Stimulated activated CD4-positive, alpha-beta T cell treated with anti-CD3 and anti-CD28 coated beads, Interleukin-1b, Interleukin-23, amount 100 ng/mL, for 24 hours (primary cell): ENCODE measurements at places on chromosomes 16 and 17.
A peak's percentile ranks its signal among the peaks of the same experiment; 100 is the strongest.

DNA sequence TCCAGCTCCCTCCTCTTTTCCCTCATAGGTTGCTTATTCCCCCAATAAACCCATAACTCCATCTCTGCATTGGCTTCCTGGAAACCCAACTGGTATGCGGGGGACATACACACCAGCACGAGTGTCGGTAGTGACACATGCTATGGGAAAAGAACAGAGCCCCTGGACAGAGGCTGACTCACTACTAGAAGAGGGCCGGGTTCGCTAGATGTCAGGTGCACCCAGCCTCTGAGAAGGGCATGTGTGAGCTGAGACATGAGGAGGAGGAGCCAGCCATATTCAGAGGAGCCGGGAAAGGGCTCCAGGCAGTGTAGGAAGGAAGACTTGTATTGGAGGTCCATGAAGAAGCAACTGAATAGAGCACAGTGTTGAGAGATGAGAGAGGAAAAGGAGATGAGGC is 241.1 kb downstream of the SOX9 start:
- DNase-seq: no peak

GRCh38 chr17:59620518-59621259 is 994 bp downstream of the CLTC start:
- DNase-seq: no peak

DNA sequence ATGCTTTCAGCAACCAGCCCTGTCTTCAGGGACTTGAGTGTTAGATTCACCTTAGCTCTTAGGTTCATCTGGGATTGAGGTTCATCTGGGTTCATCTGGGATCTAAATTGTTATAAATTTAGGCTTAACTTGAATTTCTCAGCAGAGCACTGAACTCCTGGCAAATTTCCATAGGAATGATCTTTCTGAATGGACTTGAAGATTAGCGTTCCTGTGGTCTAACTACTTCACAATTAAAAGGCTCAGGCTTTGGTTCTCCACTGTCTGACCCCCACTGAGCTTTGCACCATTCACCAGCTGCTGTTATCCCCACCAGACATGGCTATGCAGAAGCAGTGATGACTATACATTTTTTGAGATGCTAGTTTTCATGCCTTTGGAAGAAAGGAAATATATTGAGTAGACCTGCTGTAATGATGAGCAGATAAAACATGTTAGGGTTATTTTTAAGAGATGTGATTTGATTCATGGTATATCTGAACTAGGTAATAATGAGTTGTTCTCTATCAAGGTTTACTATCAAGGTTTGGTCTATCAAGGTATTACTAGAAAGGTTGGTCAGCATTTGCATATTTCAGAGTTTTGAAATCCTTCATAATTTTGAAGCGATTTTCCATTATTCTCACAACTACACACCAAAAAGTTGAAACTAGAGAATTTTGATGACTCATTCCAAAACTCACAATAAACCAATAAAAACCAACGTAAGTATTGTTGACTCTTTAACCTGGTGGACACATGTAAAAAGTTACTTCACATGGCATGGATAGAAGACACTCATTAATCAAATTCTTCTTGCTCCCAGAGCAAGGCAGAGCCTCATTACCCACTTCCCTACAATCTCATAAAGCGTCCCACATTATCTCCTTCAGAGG is 71.7 kb downstream of the SNX11 start:
- DNase-seq: no peak

- no peak for DNase-seq
Observed at GRCh38 chr17:82787081-82787848, 35.4 kb downstream of the TBCD start.

GRCh38 chr16:55955424-55955823 is 80.3 kb upstream of the CES5A start:
- no peak for DNase-seq

- DNase-seq: no peak
Observed at GRCh38 chr17:11853321-11854151, 143.7 kb downstream of the ZNF18 start.

GRCh38 chr16:65119435-65119834 is 2.4 kb downstream of the CDH11 start:
- no peak for DNase-seq

DNA sequence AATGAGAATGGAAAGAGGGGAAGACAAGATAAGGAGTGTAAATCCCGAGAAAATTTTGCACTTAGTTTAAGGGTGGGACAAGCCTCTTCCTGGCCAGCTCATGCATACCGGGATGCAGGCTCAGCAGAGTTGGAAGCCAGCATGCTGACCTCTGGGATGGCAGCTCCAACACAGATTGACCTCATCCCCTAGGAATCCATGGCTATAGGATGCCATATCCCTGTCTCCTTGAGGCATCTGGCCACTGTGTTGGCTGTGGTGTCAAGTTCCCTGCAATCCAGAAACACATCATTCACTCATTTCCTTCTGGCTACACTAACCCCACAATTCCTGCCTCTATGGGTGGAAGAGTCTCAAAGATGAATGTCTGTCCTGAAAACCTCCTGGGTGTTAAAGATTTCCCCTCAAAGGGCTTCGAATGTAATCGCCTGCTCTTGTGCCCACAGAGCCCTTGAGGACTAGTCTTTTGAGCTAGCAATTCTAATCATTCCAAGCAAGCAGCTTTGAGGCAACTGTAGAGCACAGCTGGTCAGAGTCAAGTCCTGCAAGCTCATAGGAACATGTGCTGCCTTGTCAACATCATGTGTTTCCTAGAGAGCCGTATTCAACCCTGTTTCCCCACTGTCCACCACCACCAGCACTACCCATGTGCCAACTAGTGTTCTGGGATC is 141.4 kb downstream of the PMP22 start:
- no peak for DNase-seq

- DNase-seq: no peak
Observed at GRCh38 chr17:72665852-72666851, 426.3 kb downstream of the SLC39A11 start.

DNA sequence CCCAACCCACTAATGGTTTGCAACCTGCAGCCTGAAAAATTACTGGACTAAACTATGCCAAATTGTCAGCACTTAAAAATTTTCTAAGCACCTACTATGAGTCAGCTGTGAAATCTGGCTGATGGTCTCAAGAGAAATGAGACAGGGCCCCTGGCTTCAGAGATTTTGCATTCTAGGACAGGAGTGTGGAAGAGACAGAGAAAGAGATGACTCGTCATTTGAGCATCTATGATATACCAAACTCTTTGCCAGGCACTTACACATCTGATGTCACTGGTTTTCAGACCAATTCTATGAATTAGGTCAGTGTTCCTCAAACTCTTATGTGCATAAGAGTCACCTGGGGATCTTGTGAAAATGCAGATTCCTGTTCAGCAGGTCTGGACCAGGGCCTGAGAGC is 44.4 kb downstream of the CLEC19A start:
- no peak for DNase-seq

DNA sequence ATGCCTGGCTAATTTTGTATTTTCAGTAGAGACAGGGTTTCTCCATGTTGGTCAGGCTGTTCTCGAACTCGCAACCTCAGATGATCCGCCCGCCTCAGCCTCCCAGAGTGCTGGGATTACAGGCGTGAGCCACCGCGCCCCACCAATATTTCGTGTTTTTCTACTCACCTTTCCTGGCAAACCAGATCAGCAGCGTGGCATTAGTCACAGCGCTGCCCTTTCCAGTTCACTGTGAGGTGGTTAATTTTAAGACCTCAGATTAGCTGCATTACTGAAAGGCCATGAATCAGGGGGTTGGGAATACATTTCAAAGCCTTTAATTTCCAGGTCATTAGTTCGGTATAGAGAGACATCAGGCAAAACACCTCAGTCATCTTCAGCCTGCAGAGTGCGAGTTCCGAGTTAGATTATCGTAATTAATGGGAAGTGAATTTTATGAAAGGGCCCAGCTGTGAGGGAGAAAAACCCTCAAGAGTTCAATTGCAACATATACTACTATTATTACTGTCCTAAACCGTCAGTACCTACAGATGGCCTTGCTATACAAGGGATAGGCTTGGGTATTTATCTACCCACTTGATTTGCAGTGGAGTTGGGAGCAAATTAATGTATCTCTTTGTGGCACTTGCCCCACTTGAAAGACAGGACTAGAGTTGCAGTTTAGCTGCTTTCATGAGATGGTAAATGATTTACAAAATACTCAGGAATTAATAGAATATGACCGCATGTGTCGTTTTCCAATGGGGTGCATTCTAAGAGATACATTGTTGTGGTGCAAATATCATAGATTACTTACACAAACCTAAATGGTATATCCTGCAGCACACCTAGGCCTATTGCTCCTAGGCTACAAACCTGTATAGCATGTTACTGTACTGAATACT is 2.1 kb upstream of the USP32 start:
- DNase-seq: no peak

DNA sequence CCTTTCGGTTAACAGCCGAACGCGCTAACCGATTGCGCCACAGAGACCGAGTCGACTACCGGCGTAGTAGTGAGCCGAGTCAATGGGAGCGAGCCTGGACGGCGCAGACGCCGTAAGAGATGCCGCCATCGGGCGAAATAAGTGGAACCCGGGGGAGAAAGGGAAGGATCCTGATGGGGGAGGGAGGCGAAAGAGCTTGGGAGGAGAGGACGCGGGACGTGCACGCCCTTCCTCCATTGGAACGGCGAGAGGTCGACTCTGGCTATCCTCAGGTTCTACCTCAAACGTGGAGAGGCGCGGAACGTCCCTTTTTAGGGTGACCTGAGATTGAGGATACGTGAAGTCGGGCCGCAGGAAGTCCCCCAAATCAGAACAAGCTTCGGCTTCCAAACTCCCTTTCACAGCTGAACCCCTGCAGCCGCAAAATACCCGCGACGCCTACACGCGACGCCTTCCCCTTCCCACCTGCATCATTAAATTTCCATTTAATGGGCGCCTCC is 683 bp upstream of the PSMB3 start:
- DNase-seq: peak; percentile 79

- DNase-seq: no peak
Observed at GRCh38 chr16:19578378-19578971, 23.0 kb downstream of the VPS35L start.

DNA sequence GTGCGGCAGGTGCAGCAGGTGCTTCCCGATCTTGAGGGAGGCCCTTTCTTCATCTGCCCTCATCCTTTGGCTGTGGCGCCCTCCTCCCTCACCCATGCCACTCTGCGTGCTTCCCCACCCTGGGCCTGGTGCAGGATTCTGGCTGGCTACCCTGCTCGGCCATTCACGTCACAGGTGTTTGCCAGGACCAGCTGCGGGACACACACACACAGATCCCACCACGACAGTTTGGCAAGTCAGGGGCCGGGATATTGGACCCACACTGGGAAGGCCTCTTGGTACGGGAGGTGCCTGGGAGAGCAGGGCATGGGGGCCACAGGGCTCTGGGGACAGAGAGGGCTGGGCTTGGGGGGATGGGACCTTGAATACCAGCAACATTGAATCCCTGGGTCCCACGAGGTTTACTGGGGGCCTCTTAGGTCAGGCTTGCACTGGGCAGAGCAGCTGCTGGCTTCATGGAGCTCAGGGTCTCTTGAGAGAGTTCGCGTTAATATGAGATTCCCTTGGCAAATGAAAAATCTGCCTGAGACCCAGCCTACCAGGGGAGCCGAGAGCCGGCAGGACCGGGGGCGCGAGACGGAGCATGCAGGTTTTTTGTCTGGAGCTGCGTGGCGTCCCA is 15.1 kb downstream of the ADCY7 start:
- no peak for DNase-seq

GRCh38 chr16:89700649-89701424 is 668 bp downstream of the SPATA2L start:
- no peak for DNase-seq

DNA sequence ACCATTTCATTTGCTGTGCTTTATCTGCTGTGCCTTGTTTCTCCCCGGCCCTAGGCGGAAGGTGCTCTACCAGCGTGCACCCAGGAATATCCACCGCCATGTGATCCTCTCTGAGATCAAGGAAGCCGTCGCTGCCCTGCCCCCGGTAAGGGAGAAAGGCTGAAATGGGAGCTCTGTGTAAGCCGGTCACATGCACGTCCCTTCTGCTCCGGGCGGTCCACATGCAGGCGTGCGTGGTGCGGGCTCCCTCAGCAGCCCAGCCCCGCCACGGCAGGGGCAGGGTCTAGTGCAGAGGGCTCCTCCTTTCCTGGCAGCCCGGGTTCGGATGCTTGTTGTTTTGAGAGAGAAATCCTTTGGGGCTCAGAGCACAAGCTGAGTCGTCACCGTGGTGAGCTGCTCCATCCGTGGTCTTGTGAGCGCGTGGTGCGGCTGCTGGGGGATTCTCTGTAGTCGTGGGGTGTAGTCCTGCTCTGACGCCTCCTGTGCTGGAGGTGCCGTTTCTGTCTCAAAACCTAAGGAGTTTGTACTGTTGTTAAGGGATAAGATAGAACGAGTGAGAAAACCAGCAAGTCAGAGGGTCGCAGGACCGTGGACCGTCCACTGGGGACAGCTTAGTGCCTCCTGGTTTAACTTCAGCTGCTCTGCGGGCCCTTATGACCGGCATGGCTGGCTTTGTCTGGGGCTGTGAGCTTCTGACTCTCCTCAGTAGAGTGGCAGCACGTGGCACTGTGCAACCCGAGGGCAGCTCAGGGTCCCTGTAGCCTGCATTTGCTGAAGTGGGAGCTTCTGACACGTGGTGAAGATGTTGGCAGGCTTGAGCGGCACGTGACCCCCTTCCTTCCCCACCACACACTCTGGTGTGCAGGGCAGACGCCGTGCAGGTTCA is 12.3 kb upstream of the MC1R start:
- DNase-seq: no peak

- no peak for DNase-seq
Observed at GRCh38 chr17:73089322-73090317, 2.9 kb downstream of the SLC39A11 start.

DNA sequence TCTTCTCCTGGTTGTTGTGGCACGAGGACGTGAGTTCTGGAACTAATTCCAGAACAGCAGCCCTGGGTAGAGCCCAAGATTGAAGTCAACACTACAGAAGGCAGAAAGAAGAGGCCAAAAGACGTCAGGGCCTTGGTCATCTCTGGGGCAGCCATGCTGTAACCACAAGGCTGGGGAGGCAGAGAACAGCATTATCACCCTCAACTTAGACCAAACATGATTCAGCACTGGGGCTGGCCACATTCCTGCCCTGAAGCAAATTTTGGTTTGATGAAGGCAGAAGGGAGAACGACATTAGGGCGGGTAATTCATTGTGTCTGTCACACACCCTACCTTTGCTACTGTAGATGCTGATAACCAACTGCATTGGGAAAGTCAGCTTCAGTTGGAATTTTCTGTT is 9.7 kb upstream of the ALOX15B start:
- no peak for DNase-seq

GRCh38 chr17:66637491-66637890 is 197.4 kb upstream of the CACNG5 start:
- DNase-seq: no peak

GRCh38 chr16:56269811-56270684 is 78.8 kb downstream of the GNAO1 start:
- no peak for DNase-seq

DNA sequence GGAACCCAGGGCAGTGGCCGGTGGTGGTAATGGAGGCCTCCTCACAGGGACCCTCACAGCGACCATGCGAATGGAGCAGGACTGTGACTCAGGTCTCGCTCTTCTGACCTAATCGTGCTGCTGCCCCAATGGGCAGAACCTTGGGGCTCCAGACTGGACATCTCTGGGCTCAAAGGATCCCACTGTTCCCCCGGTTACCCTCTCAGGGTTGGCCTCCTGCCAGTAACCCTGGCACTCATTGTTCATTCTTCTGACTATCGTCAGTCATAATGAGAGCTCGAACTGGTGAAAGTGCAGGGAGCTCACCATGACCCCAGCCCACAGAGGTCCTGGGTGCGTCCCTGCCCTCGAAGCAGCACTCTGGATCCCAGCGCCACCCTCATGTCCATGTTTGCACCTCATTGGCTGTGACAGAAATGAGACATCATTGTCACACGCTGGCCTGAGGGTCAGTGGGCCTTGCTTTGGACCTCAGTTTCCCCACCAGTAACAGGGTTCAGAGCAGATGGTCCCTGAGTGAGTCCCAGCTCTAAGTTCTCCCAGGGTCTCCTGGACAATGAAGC is 4.0 kb upstream of the NPRL3 start:
- no peak for DNase-seq
